NCI-H2029 treated with DMSO at 0.1 percent for 48 hours (cell line): ENCODE measurements at places on chromosomes 16 and 17.
A peak's percentile ranks its signal among the peaks of the same experiment; 100 is the strongest.

DNA sequence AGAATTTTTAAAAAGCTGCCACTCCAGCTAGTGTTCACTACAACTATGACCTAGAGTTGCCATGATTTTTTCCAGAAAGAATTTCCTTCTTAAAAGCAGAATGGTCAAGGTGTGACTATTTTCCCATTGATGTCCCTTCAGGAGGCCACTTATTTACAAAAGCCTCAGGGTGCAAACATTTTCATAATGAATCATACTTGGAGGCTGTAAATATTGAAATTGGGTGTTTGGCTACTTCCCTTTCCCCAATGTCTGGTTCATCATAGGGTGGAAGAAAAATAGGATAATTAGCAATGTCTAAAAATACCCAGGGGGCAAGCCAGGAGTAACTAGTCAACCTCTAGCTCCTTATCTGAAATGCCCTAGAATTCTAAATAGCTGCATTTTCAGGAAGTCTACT lies 18.8 kb downstream of the AXIN2 start:
- DNase-seq = no peak

DNA sequence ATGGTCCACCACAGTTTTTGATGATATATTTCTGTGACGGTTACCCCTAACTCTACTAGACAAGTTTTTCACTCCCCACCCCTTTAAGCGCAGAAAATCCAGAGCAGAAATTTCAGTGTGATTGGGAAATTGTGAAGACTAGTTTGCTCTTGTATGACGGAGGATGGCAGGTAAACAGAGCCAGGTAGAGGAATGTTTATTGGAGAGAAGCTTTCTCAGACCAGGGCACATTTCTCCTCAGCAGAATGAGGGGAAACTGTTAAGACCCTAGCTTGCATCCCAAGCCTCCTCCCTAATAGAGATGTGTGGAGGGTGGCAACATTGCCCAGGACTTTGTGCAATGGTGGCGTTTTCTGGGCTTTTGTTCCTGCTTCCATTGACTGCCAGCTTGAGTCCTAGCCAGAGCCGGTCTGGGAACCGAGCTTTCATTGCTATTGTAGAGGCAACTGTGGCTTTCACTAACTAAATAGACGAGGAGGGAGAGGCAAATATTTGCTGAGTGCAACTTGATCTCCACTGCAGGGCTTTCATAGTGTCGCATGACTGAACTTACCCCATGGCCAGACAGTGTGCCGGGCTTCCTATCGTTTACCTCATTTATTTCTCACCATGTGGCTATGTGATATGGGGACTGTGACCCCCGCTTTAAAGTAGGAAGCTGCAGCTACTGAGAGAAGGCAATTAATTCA lies 159.6 kb upstream of the MPHOSPH6 start:
- DNase-seq = peak; percentile 89

GRCh38 chr17:69870751-69871199 lies 204.2 kb upstream of the KCNJ16 start:
- DNase-seq = no peak

GRCh38 chr16:1306334-1306733 lies 3.1 kb upstream of the UBE2I start:
- no peak for DNase-seq

DNA sequence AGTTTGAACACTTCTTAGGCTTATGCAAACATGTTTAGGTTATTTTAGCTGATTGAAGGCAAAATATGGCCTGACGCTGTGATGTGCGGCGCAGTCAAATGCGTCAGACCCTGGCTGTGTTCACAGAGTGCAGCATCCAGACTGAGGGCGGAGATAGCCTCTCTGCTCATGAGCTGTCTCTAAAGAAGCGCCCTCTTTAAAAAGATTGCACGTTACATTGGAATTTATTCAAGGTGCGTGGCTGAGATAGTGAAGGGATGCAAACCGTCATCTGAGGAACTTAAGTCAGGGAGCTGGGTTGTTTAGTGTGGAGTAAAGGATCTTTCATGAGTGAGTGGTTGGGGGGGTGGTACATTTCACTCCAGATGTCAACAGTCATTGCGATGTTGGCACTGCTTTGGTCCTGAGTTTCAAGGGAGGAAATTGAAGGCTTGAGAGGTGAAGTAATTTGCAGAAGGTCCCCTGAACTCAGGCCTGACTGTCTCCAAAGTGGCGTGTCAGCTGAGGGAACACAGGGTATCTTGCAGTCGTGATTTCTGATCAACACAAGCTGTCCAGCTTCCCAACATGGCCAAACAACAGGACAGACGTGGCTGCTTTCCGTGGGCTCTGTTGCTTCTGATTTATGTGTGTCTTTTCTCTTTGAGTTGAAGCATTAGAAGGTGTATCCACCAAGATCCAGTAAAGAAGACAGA lies 33.4 kb downstream of the RPTOR start:
- no peak for DNase-seq

DNA sequence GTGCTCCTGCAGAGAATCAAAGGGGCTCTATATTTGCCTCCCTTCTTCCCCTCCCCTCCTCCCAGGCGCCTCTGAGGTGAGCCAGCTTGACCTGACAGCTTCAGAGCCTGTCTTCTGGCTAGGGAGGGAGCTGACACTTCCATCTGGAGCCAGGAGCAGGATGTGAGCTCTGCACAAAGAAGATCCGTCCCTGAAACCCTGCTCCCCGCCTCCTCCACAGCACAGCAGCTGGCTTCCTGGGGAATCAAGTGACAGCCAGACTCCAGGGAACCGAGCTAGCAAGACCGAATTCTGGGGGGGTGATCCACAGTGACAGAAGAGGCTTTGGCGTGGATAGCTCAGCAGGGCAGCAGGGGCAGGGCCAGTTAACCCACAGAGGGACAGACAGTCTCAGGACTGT lies 37.2 kb downstream of the CCDC182 start:
- peak; percentile 21 for DNase-seq

DNA sequence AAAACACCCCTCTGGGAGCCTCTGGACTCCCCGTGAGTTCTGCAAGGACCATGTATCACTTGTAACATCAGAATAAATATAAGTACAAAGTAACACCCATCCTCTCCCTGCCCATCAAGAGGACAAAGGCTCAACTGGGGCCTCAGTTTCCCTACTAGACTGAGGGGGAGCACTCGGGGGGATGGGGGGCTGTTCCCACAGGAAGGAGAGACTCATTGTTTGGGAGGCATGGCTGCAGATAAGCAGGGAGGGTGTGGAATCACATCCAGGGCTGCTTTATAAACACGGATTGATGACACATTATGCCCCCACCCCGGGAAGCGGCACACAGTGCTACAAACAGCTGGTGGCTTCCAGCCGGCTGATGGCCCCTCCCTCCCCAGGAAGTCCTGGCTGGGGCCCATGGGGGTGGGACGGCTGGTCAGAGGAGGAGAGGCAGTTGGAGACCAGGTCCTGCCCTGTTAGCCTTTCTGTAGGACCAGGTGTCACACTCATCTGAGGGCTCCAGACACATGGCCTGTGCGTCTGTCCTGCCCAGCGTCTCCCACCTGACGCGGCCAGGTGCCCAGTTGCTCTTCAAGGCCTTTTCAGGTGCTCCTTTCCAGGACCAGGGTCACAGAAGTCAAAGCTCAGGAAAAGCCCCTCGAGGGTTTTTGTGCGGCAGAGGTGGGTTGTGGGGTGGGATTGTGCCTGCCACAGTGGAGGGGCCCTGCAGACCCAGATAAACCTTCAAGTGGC lies 1.3 kb upstream of the MPG start:
- DNase-seq = no peak

- no peak for DNase-seq
Observed at GRCh38 chr17:64163468-64163867, 33.5 kb upstream of the ERN1 start.

- DNase-seq = no peak
Observed at GRCh38 chr16:24984903-24985675, 30.1 kb downstream of the ARHGAP17 start.

- DNase-seq = no peak
Observed at GRCh38 chr17:44283344-44284023, 15.5 kb upstream of the SLC4A1 start.

GRCh38 chr17:6498356-6498755 lies 54.1 kb downstream of the PIMREG start:
- no peak for DNase-seq

DNA sequence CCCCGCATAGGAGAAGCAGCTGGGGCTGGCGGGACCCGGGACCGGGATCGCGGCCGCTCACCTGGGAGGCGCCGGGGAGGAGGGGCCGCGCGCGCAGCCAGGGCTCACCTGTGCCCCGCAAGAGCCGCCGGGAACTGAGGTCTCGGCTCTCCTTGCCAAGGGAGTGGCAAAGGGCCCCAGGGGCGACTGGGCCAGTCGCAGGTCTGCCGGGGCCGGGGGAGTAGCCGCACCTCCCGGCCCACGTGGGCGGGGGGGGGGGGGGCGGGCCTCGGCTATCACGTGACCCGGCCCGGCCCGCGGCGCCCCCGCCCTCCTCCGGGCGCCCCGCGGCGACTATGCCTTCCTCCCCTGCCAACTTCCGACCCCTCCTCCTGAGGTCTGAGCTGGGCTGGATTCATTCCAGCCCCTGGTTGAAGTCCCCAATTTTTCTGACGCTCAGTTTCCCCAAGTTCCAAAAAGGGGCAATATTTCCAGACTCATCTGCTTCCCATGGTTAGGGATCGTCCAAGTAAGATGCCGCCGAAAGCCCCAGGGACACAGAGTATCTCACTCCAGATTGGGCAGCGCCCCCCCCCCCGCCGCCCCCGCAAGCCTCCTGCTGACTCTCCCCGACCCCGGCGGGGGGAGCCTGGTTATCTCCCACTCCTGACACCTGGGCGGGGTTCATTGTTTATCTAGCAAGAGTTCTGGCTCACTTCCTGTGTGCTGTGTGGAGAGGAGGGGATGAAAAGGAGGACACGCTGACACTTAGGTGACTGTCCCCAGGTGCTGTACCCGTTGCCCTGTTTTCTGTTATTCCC lies at the start of gene TMC6:
TMC6 (minus strand) TSS at position 205 of the 800 bp plus-strand sequence. CDS start 1,923 bp downstream, outside the sequence.
- no peak for DNase-seq

GRCh38 chr17:29283961-29284360 lies 10.0 kb downstream of the NUFIP2 start:
- DNase-seq = no peak

DNA sequence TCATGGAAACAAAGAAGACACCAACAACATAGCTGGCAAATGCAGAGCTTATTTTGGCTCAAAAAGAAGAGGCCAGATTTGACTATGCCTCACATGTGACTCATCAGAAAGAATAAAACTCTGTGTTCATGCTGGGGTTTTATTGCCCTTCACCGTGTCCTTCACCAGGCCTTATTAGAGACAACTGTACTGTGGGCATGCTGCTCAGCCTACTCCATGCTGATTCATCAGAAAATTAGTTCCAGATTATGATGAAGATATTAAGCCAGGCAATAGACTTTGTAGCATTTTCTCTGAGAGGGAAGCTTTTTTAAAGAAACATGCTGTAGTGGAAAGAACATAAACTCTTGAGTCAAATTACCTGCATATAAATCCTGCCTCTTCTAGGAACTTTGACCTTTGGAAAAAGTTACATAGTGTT lies 89.8 kb downstream of the CYB561 start:
- no peak for DNase-seq

DNA sequence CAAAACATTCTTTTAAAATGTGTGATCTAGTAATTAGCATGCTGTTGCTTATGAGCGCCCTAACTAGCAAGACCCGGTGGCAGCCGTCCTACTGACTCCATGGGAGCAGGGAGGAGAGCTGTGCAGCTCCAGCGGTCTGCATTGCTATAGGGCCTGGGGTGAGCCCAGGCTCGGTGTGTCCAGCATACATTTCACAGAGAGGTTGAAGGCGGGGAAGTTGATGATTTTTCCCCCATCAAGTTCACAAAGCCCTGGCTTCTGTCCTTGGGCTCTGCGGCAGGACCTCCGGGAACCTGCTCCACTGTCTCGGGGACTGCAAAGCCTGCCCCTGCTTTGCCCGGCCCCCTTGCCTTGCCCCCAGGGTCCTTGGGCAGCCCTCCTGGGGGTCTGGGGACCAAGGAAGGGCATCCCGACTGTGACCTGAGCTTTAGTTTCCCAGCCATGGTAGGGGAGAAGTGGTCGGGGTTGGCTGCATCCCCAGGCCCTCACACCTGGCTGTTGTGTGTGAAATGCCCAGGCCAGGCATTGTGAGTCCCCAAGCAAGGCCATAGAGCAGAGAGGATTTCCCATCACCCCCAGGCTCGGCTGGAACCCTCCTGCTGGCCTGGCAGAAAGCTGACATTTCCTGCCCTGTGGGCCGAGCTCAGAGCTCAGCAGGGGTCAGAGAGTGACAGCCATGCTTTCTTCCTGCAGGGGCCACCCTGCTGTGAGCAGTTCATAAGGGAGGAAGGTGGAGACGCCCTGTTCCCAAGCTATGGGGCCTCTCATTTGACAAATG lies 24.8 kb downstream of the KCNJ12 start:
- no peak for DNase-seq

DNA sequence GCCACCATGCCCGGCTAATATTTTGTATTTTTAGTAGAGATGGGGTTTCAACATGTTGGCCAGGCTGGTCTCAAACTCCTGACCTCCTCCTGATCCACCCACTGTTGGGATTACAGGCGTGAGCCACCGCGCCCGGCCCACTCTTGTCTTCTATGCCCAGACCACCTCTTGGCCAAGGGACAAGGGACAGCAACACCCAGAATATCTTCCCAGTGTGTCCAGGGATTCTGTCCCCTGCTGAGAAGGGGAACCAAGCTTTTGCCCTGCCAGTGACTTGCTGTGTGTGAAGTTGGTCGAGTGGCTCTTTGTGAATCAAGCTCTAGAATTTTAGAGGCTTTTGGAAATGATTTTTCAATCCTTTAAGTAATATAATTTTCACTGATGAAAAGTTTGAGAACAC lies 1.7 kb upstream of the MPO start:
- DNase-seq = no peak

GRCh38 chr17:32141258-32141657 lies 1.0 kb upstream of the RHOT1 start:
- peak; percentile 62 for DNase-seq

- no peak for DNase-seq
Observed at GRCh38 chr16:16881814-16882213, 502.9 kb downstream of the NPIPA7 start.

DNA sequence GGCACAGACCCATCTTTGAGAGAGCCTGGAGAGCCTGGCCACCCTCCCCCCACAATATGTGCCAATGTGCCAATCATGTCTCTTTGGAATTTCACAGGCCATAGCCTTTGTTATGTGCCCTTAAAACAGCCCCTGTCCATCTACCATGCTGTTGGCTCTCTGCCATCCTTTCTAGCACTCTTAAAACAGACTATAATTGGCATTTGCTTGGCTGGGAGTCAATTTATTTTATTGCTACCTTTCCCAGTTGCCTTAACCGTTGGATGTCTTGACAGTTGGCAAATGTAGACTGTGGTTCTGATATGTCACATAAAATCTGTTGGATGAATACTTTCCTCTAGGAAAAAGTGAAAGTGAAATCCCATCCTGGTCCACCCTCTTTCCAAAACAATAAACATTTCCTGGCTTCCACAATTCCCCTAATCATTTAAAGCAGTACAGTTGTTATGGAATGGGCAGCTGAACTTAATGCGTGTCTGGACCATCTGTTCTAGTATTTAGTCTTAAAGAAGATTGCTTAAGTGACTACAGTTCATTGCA lies 394.0 kb downstream of the KCNJ2 start:
- DNase-seq = peak; percentile 92

DNA sequence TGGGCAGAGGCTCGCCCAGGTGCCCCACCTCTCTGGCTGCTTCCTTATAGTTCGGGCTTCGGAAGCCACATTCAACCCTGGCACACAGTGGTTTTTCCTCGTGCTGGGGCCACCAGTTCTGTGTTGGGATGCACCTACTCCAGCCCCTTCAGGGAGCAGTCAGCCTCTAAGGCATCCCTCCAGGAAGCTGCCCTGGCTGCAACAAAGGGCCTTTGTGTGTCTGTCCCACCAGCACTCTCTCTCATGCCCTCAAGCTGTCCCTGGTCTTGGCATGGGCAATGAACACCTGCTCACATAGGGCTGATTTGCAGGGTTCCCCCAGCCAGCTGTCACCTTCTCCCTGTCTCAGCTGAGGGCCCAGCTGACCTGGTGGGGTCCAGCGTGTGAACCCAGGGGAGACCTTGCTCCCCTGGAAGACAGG lies 754 bp upstream of the NOXO1 start:
- no peak for DNase-seq
